ENCODE measurements at places on chromosomes 16 and 17. TPM values are rescaled to one million over a fixed set of nuclear protein-coding genes. Genes with fewer than 3 reads are reported as not detected.

DNA sequence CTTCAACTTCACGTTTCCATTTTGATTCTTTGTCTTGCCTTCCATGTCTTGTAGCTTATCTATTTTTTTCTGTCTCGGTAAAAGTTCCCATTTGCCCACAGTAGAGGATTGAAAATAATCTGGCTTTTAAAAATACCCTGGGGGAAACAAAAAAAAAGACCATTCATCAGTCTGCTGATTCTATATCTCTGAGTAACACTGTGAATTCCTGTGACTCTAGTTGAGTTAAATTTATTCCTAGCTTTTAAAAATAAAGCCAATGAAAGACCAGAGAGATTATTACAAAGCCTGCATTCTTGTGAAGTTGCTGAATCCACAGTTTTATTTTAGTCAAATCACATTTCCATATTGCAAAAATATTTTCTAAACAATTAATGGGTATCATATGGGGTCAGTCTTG, 532.3 kb downstream of the CDH13 start:
- no peak for DNase-seq

DNA sequence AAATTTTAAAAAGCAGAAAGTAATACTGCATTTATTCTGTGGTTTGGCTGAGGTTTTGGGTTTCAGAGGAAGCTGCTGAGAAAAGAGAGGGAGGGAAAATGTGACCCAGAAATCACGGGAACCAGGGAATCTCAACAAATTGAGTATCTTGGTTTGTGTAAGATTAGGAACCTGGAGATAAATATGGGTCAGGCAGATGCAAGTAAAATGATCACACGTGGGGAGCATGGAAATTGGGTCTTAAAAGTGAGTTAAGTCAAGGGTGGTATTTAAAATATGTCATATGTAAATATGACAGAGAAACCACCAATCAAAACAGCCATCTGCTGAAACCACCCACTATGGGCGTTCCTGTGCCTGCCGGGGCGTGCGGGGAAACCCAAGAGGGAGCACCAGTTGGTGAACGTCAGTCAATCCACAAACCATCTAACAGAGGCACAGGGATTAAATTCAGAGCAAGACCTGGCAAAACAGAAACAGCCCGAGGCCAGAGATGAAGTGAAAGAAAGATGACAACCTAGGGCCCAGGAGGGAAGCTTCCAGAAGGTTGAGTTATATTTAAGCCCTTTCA, 33.4 kb downstream of the CDH13 start:
- DNase-seq: no peak

DNA sequence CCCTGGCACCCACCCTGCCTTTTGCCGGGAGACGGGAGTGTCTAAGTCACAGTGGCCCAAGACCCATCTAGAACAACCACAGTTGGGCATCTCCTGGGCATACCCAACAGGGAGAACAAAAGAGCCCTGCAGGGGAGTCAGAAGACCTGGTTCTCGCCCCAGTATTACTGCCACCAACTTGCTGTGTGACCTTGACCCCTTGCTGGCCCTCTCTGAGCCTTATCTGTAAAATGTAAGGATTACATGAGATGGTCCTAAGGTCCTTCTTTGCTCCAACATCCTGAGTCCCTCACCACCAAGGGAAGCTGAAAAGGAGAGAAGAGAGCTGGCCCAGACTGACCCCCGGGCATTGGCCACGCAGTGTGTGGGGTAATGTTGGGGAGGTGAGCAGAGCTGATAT, 119.0 kb downstream of the CCT6B start:
- DNase-seq: no peak

DNA sequence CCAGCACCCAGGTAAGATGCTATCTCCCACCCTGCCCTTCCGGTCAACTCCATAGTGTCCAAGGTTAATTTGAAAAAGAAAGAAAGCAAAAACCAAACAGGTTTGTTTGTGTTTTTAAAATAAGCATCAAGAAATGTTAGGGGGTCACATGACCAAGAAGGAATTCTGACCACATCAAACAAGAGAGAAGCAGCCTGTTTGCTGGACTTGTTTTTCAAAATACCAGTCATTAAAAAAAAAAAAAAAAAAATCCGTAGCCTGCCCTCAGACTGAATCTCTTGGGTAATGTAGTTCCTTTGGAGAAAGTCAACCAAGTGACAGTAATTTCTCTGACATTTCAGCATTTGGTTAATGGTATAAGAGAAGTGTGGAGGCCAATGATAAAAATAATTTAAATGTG, 38.4 kb downstream of the HNF1B start:
- DNase-seq: no peak

- DNase-seq: no peak
Observed at GRCh38 chr17:5210614-5211252, 19.1 kb upstream of the ZNF594 start.

DNA sequence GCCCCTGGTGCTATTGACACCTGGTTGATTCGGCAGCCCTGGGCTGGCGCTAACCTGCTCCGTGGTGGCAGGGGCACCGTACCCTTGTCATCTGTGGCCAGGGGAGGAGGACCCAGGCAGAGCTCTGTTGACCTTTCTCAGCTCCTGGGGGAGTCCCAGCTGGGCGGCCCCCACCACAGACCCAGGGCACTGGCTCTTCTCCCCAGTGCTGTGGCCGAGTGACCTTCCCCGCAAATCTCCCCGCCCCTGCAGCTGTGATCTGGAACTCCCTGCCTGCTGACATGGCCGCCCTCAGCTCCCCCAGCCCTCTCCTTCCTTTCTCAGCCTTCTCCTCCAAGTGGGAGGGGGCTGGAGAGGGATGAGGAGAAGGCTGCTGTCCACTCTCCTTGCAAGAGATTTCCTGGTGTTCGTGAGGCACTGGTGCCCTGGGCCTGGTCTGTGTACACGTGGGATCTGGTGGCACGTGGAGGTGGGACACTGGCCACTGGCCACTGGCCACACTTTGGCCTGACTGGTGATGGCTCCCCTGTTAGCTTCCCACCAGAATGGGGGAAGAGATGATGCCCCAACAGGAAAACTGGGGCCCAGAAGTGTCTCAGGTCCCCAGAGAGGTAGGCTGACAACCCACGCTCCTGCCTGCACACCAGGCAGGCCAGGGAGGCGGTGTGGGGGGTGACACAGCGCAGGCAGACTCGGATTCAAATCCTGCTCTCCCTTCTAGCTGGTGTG, 8.2 kb downstream of the FMNL1 start:
- DNase-seq: no peak

DNA sequence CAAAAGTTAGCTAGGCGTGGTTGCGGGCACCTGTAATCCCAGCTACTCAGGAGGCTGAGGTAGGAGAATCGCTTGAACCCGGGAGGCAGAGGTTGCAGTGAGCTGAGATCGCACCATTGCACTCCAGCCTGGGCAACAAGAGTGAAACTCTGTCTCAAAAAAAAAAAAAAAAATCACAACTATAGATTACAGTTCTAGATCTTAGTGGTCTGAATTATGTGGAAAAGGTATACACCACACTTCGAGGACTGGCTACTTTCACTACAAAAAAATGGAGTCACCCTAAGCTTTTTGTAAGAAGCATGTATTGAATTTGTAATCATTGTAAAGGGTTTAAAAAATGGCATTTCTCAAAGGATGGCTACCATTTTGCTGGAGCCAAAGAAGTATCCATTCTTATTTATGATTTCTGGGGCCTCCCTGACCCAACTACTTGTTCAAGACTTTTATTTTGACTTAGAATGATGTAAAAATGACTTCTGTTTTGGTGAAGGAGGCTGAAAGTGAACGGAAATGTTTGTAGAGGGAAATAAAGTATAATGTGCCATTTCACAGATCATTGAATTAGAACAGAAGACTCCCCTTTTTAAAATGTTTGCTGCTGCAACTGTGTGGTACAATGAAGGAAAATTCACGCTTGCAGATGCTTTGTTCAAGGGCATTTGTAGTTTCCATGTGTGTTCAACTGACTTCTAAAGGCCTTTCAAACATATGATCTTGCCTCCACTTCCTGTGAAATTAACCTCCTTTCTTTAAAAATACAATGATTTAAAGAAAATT, 37.1 kb upstream of the NOL11 start:
- no peak for DNase-seq

DNA sequence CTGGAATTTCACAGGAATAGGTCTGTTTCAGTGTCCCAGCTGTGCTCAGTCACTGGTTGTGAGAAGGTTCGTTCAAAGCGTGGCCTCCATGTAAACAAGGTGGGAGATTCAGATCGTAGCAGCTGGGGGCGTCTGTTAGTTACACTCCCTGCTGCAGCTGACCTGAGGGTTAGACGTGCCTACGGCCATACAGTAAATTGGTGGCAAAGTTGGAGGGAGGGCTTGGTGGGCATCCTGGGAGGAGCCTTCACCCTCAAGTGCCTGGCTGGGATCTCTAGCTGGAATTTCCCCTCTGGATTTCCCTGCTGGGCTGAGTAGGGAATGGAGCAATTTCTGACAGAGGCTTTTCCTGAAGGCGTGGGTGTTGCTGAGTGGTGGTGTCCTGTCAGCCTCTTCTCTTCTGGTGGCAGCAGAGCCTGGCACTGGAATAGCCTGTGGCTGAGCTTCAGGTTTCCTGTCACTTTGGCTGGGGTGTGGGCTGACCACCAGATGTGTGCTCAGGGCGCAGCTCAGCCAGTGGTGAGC, 6.4 kb downstream of the FCSK start:
- DNase-seq: no peak

Gene PPP1R9B
- total RNA-seq: 21.8 TPM

- DNase-seq: no peak
Observed at GRCh38 chr17:3762922-3763776, 37.8 kb downstream of the ITGAE start.

DNA sequence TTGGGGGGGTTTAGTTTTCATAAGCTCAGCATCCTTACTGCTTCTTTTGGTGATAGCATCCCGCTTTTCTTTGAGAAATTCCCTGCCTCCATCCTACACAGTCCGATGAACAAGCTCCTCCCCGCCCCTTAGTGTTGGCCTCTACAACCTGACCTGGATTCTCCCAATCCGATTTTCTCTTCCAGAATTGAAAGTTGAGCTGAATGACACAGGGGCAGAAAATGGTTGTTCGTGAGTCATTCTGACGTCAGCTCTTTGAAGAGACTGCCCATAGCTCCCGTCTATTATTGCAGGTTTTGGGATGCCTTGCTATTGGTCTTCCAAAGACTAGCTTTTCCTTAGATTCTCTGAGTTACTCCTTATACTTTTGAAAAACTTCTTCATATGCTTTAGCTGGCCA, 279.7 kb downstream of the SLC39A11 start:
- DNase-seq: no peak

Gene CNGB1
- not detected for total RNA-seq

GRCh38 chr17:43669971-43670644, 8.4 kb upstream of the MEOX1 start:
- no peak for DNase-seq

DNA sequence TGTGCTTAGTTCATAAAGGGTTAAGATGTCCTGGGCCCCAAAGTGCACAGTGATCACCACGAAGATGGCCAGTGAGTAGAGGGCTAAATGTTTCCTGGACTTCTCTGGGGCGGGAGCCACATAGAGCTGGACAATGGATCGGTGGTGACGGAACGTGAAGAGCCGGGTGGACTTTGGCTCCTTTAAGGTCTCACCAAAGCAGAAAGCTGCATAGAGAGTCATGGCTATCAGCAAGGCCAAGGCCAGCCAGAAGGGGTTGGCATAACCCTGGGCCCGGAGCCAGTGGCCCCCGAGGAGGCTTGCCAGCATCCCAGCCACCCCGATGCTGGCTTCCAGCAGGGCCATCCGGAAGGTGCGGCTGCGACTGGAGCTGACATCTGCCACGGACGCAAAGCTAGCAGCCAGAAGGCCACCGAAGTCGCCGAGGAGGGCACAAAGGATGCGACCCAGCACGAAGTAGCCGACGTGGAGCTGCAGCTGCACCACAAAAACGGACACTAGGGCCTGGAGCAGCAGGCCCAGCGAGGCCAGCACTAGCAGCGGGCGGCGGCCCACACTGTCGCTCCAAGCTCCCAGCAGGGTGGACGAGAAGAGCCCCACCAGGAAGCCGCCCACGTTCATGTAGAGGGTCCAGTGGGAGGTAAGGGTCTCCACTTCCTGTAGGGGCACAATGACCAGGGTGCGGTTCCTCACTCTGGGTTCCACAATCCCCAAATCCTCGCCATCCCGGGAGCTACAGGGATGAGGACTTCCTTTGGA, 1.0 kb downstream of the SLC46A1 start:
- no peak for DNase-seq

Gene MMP2
- total RNA-seq: 1,485 TPM

DNA sequence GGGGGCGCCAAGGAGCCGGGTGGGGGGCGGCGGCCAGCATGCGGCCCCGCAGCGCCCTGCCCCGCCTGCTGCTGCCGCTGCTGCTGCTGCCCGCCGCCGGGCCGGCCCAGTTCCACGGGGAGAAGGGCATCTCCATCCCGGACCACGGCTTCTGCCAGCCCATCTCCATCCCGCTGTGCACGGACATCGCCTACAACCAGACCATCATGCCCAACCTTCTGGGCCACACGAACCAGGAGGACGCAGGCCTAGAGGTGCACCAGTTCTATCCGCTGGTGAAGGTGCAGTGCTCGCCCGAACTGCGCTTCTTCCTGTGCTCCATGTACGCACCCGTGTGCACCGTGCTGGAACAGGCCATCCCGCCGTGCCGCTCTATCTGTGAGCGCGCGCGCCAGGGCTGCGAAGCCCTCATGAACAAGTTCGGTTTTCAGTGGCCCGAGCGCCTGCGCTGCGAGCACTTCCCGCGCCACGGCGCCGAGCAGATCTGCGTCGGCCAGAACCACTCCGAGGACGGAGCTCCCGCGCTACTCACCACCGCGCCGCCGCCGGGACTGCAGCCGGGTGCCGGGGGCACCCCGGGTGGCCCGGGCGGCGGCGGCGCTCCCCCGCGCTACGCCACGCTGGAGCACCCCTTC, 484 bp downstream of the FZD2 start:
- no peak for DNase-seq

Gene GOSR2
- total RNA-seq: 50.9 TPM

Gene CAPNS2
- 1.0 TPM for total RNA-seq

Gene DHX58
- total RNA-seq: 13.4 TPM

Gene VWA3A
- total RNA-seq: 0.29 TPM

DNA sequence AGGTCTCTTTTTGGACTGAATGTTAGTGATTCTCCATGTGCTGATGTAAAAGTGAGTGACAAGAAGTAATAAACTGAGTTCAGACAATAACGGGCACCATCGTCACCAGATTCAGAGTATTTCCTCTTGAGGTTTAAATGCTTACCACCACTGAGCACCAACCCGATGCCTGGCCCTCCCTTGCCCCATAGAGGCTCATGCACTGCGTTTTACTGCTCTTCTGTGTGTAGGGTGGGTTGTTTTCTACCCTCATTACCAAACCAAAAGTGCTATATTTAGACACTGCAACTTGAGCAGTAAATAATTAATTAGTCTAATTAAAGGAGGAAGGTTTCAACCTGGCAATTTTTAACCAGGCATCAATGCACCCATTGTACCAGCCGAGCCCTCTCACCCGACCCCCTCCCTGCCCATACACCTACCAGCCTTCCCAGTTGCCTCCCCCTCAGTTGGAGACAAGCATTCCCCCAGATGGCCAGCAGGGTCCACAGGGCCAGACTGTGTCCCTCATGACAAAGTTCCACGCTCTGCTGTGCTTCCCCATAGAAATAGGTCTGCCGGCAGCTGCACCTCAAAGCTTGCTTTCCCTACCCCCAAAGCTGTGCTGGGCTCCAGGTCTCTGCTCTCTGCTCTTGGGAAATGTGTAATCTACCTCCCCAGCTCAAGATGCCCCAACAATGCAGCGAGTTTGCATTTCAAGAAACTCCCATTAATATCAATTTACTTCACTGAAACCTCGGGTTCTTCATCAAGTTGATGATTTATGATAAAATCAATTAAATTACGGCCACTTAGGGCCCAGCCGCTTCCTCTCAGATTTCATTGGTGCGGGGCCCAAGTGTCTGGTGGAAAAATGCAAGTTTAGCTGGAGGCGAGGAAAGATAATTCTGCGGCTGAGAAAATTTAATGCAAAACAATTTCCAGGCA, 16.0 kb downstream of the HOXB4 start:
- DNase-seq: no peak

GRCh38 chr16:57707331-57707730, 12.7 kb downstream of the DRC7 start:
- no peak for DNase-seq

Gene BTBD17
- not detected for total RNA-seq
